Large intestine (tissue), 12 donors: ENCODE measurements at places on chromosomes 7 and 10. TPM values are rescaled to one million over a fixed set of nuclear protein-coding genes. Genes with fewer than 3 reads are reported as not detected.

Gene ZNF107
- 6.1 TPM for polyA plus RNA-seq

Gene FAM107B
- 44.0 TPM for polyA plus RNA-seq

Gene GIMAP7
- 14.7 TPM for polyA plus RNA-seq

Gene CALHM1
- 0.04 TPM for polyA plus RNA-seq

Gene CBX3
- polyA plus RNA-seq: 214 TPM

Gene PRSS37
- 0.34 TPM for polyA plus RNA-seq

Gene CCDC136
- polyA plus RNA-seq: 11.3 TPM

Gene CCL24
- polyA plus RNA-seq: 32.1 TPM

Gene MET
- polyA plus RNA-seq: 10.6 TPM

Gene CTAGE8
- 11.2 TPM for polyA plus RNA-seq

Gene HECW1
- 0.36 TPM for polyA plus RNA-seq

Gene C10orf71
- polyA plus RNA-seq: 0.01 TPM

Gene BTBD16
- 0.79 TPM for polyA plus RNA-seq

Gene NRP1
- 33.4 TPM for polyA plus RNA-seq

Gene CDK14
- polyA plus RNA-seq: 9.7 TPM

Gene CPED1
- polyA plus RNA-seq: 12.1 TPM

Gene FAM20C
- 57.2 TPM for polyA plus RNA-seq

Gene MMD2
- polyA plus RNA-seq: 0.24 TPM

Gene VWDE
- 0.66 TPM for polyA plus RNA-seq

Gene VAX1
- not detected for polyA plus RNA-seq

Gene RET
- polyA plus RNA-seq: 20.1 TPM

Gene EVX1
- not detected for polyA plus RNA-seq

Gene SAMD9
- polyA plus RNA-seq: 6.1 TPM

Gene PBLD
- polyA plus RNA-seq: 293 TPM

Gene AGMO
- 12.7 TPM for polyA plus RNA-seq

Gene UNCX
- polyA plus RNA-seq: not detected

Gene GJC3
- 0.54 TPM for polyA plus RNA-seq

Gene SSC4D
- polyA plus RNA-seq: 1.2 TPM

Gene VOPP1
- 29.9 TPM for polyA plus RNA-seq

Gene C10orf53
- 0.03 TPM for polyA plus RNA-seq

Gene PILRB
- 64.8 TPM for polyA plus RNA-seq

Gene BCAP29
- polyA plus RNA-seq: 46.9 TPM

Gene ZNF804B
- polyA plus RNA-seq: 0.04 TPM

Gene SLC26A3
- polyA plus RNA-seq: 176 TPM

Gene ITPRID1
- 0.25 TPM for polyA plus RNA-seq

Gene HOXA11
- not detected for polyA plus RNA-seq

Gene RASA4B
- polyA plus RNA-seq: 14.2 TPM

Gene ZPBP
- 0.06 TPM for polyA plus RNA-seq

Gene ASAH2B
- polyA plus RNA-seq: 12.5 TPM

Gene PDK4
- 13.6 TPM for polyA plus RNA-seq

Gene GJD4
- 0.09 TPM for polyA plus RNA-seq

Gene MRC1
- 12.2 TPM for polyA plus RNA-seq

Gene FEZF1
- not detected for polyA plus RNA-seq

Gene TRIM50
- 0.42 TPM for polyA plus RNA-seq

Gene OR2A2
- not detected for polyA plus RNA-seq

Gene SH2D4B
- 0.01 TPM for polyA plus RNA-seq

Gene LAMB4
- 0.42 TPM for polyA plus RNA-seq

Gene SFMBT2
- 3.5 TPM for polyA plus RNA-seq

Gene PCDH15
- 0.64 TPM for polyA plus RNA-seq

Gene TRIM73
- 4.8 TPM for polyA plus RNA-seq

Gene TEX47
- not detected for polyA plus RNA-seq

Gene RAMP3
- polyA plus RNA-seq: 5.1 TPM

Gene FFAR4
- polyA plus RNA-seq: 0.51 TPM
